ENCODE measurements at places on chromosomes 16 and 17. TPM values are rescaled to one million over a fixed set of nuclear protein-coding genes. Genes with fewer than 3 reads are reported as not detected.

DNA sequence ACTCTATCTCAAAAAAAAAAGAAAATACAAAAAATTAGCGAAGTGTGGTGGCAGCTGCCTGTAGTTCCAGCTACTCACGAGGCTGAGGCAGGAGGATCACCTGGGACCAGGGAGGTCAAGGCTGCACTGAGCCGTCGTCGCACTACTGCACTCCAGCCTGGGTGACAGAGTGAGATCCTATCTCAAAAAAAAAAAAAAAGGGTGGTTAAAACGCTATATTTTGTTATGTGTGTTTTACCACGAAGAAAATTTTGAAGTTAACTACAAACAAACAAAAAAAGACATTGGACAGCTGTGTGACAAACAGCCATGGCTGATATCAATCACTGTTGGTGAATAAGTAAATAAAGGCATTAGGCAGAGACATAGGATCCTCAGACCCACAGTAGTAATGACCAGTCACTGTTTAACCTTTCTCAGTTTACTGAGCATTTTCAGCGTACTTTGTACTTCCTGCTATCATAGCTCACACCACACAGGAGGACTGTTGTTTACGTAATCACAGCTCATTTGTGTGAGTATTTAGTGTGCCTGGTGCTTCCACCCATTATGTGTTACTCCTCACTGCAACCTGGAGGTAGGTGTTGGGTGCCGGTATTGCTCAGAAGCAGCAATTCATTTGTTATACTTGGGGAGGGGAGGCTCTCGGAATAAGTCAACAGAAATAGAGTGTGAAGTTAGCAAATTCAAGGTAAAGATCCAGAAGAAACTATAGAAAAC is 55.4 kb downstream of the COPRS start:
- DNase-seq = no peak

- DNase-seq = no peak
These were observed 70.9 kb upstream of the ARL4D start for GRCh38 chr17:43327834-43328420.

GRCh38 chr16:85141491-85142128 is 29.3 kb upstream of the CIBAR2 start:
- DNase-seq = no peak

Gene KRT20
- total RNA-seq = not detected

GRCh38 chr17:73508057-73508930 is 136.0 kb downstream of the SDK2 start:
- DNase-seq = no peak

DNA sequence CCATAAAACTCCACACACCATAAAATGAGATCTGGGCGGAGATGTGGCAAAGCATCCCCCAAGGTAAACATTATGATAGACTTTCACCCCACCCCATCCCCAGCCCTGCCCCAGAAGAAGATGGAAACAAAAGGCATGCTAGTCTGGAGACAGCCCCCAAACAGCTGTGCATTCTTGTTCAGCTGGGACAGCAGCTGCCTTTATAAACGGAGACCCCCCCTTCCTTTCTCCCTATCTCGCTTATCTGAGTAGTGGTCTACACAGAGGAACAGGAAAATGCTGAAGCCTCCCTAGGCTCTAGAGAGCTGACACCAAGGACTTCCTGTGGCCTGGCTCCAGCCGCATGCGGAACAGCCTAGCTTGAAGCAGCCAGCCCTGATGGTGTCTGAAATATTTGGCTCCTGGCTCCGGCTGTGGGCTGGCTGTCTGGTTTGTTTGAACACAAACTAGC is 190.3 kb upstream of the ANKFN1 start:
- no peak for DNase-seq

DNA sequence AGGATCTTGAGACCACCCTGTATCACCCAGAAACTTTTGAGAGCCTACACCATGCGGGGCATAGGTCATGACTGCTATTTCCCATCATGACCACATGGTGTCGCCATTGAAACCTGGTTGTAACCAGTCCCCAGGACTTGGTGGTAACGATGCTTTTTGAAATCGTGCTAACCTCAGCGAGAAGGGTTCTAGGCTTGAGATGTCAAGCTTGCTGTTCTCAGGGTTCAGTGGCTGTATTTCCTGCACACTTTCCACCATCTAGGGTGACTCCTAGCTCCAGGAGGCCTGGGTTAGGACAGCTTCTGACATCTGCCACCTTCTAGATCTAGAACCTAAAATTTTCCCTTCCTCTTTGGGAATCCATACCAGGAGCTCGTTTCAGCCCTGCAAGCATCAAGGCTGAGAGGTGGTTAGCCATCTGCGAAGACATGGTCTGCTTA is 13.0 kb upstream of the SPNS3 start:
- peak; percentile 59 for DNase-seq

DNA sequence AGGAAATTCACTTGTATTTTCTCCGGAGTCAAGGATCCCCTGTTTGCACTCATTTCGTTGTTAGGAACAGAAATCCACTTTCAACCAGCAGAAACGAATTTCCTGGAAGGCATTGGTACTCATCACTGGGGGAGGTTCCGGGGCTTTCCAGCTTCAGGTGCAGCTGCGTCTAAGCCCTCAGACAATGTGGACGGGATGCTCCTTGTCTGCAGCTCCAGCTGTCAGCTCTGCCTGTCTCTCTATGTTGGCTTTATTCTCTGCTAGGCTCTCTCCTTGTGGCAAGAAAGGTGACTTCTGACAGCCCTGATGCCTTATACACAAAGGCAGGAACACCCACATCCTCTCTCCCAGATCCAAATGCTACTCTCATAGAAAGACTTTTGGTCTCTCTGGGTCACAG is 183.9 kb upstream of the HSBP1 start:
- no peak for DNase-seq

DNA sequence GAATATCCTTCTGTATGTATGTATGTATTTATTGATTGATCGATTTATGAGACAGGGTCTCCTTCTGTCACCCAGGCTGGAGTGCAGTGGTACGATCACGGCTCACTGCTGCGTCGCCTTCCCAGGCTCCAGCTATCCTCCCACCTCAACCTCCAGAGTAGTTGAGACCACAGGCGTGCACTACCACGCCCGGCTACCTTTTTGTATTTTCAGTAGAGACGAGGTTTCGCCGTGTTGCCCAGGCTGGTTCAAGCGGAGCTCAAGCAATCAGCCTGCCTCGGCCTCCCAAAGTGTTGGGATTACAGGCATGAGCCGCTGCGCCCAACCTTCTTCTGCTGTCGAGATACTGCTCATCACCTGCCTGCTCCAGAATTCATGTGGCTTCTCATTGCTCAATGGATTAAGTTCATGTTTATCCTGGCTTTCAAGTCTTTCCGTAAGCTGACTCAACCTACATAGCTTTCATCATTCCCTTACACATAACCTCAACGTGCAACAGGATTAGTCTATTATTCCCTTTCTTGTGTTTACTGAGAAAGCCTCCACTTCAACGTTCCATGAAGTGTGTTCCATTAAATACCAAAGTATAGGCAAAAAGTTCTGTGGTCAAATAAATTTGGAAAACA is 13.6 kb downstream of the TAC4 start:
- no peak for DNase-seq

Gene CDH5
- total RNA-seq = not detected

GRCh38 chr16:16082255-16082654 is 132.8 kb downstream of the ABCC1 start:
- no peak for DNase-seq

Gene AXIN2
- total RNA-seq = 7.4 TPM

DNA sequence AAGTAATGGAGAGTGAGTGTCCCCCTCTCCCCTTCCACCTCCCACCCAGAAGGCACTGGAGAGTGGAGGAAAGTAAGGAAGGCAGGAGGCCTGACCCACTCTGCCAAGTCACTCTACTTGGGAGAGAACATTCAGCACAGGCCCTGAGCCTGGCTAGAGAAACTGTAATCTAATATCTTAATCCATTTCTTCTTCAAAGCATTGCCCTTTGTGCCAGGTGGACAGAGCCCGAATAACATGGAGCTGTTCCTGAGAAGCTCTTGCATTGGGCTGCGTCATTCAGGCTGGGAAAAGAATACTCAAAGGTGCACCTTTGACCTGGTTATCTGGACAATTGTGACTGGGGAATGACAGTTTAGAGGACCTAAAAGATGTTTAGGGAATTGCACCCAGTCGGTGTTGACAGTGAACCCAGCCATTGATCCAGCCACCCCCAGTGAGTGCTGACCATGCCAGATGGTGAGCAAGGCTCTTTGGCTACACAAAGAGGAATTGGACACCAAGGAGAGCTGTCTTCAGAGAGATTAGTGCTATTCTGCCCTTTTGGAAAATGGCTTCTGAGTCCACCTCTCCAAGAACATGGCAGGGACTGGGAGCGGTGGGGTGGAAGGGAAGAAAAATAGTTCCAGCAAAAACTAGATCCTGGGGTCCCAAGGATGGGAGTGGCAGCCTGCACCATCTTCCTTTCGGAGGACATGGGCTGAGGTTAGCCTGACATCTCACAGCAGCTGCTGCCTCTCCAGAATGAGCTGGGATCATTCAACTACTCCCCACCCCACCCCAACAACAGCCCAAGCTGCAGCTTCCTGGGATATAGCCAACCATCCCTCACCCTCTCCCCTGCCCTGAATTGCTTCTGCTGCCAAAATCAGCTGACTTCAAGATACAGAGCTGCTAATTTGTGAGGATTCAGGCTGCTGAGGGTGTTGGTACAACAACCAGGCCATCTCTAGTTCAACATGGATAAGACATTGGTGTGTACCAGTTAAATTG is 11.6 kb upstream of the NOG start:
- no peak for DNase-seq

GRCh38 chr16:87245511-87245910 is 71.7 kb downstream of the C16orf95 start:
- no peak for DNase-seq

Gene SHISA6
- not detected for total RNA-seq

- DNase-seq = no peak
These were observed at the start of gene FOXF1 for GRCh38 chr16:86510465-86511261. TSS of gene FOXF1 (plus strand) at chr16:86510527. CDS start at chr16:86510570, 43 bp downstream.

GRCh38 chr16:8569650-8570346 is 20.5 kb downstream of the TMEM114 start:
- no peak for DNase-seq

DNA sequence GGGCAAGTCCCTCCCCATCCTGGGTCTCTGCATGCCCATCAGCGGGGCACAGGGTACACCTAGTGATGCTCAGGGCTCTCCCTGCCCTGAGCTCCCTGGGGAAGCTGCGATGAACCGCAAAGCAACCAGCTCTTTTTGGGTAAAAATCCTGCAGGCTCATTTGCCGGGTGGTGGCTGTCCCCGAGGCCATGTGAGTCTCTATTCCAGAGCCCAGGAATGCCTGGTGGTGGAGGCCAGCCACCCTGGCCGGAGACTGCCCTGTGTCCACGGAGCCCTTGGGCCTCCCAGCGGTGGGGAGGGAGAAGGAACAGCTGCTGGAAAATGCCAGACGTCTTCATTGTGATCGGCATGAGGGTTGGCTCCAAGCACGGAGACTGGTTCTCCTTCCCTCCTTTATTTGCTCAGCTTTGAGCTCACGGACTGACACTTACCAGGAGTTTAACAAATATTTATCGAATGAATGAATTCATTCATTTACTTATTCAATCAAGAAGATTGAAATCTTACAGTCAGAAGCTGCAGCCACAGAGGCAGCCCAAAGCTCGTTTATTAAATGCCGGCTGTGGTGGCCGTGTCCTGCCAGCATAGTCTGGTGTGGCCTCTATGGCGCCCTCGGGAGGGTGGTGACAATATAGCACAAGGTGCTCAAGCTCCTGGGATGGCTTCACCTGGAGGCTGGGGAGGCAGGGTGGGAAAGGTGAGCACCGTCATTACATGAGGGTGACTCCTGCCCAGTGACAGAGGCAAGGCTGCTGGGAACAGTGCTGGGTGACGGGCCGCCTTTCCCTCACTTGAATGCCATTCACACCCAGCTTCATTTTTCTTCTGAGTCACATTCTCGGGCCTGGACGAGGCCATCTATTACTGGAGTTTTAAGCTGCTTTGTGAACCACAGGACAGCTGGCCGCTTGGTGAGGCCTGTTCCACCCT is 31.1 kb upstream of the JPH3 start:
- no peak for DNase-seq

DNA sequence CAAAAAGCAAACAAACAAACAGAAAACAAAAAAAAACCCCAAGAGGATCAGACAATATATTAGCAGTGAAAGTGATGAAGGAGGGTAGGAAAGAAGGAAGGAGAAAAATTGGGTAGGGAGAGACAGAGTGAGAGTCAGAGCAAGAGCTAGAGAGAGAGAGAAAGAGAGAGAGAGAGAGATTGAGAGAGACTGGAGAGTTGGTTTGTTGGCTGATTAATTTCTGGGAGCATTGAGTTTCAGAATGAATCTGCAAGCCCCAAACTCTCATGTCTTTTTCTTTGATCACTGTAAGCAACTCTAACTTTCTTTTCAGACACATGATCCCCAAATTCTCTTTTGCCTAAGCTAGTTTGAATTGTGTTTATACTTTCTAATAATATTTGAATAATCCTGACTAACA is 388.1 kb downstream of the SHISA9 start:
- no peak for DNase-seq

Gene KRT33B
- not detected for total RNA-seq

- no peak for DNase-seq
These were observed 36.6 kb downstream of the KIAA0513 start for GRCh38 chr16:85064186-85064585.

DNA sequence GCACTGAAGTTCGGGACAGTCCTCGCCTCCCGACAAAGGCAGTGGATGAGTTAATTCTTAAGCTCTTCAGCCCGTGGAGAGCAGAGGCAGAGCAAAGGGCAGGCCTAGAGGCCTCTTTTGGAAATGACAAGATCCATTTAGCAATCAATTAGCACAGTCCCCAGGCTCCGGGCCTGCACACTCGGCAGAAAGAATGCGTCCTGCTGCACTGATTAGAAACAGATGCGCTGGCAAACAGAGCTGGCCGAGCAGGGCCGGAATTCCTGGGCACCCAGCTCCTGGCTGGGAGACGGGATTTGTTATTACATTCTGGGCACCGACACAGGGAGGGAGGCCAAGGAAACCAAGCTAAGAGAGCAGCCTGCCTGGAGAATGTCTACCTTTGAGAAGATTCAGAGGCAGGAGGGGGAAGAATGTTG is 162.9 kb downstream of the COPRS start:
- DNase-seq = no peak

GRCh38 chr16:87196231-87196630 is 121.0 kb downstream of the C16orf95 start:
- no peak for DNase-seq

Gene TMC7
- total RNA-seq = not detected

- DNase-seq = no peak
These were observed 28.9 kb downstream of the PIK3R6 start for GRCh38 chr17:8838551-8839095.

Gene PERCC1
- not detected for total RNA-seq

DNA sequence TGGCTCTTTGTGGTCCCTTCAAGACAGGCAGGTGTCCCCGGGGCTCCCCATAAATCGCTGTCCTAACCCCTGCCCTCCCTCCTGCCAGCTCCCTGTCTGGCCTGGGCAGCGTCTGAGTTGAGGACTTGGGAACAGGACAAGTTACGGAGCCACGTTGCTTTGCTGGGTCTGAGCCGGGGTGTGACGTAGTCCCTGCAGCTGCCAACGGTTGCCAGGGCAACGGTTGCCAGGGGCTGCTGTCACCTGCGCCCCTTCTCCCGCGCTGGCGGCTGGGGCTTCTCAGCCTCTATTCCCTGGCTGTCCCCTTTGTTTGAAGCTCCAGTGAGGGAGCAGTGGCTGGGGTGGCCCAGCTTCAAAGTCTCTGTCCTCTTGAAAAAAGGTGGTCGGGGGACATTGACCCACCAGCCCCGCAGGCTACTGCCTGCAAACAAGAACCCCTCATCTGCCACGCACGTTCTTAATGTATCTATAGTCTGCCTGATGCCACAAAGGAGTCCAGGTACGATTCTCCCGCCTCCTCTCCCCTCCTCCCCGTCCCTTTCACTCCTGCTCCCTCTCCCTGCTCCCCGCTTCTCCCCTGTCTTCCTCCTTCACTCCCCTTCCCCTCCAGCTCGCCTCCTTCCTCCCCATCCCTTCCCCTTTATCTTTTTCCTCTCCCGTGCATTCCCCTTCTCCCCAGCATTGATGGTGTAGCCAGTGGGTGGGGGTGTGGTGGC is 10.9 kb downstream of the ADGRG1 start:
- DNase-seq = no peak
